Foreskin fibroblast (primary cell): ENCODE measurements at places on chromosomes 7 and 10.

- DNase-seq = no peak
Measured at GRCh38 chr10:86967481-86967941, 771 bp upstream of the ADIRF start.

DNA sequence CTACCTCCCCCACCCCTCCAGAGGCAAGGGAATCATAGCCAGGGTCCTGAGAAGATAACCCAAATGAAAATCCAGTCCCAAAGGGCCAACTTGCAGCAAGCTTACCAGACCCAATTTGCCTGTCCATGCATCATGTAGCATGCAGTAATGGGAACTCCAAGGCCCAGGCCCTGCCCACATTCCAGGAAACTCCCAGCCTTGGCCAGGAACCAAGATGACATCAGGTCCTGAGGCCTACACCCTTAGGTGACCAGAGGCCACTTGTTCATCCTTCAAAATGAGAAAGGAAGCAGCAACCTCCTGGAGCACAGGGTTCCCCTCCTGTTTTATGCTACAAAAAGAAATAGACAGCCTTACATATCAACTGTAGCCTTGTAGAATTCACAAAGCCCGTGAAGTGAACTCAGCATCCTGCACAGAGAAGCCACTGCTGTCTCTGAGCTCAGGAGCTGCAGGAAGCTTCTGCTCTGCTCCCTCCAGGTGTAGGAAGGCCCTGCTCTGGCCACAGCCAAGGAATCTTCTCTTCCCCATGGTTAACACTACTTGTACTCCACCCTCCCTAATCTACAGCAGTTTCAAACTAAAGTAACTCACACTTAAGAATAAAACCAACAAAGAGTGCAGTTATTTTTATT is 30.3 kb upstream of the GRB10 start:
- DNase-seq = peak; percentile 89

GRCh38 chr10:69994262-69994661 is 58.4 kb upstream of the MACROH2A2 start:
- DNase-seq = peak; percentile 53

DNA sequence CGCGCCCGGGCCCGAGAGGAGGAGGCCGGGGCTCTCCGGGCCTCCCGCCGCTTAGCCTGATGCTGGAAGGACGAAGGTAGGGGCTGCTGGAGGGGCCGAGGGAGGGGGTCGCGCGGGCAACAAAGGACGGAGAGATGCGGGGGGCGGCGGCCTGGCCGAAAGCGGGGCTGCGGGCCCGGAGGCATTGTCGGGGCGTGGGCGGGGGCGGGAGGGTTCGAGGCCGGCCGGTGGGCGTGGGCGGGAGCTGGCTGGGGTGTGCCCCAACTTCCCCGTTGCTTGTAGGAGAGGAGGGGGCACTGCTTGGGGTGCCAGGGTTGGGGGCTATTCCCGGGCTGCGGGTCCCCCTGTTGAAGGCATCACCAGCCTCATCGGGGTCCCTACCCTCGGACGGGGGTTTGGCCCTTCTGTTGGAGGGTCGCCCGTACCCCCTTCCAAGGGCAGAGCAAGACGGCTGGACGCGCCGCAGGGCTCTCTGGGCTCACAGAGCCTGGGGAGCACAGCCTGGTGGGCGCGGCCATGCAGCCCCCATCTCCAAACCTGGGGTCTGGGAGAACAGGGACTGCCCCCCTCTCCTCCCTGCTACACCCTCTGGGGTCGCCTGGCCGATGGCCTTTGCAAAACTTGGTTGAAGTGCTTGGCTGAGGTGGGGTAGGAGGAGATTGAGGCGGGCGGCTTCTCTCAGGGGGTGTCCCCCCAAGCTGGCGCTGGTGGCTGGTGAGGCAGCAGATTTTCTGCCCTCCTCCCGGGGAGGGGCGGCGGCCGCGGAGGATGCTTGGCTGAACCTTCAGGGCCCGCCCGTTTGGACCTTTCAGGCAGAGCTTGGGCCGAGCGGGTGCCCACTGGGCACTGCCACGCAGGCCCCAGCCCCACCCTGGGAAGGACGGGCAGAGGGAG is 699 bp downstream of the CLIP2 start:
- peak; percentile 77 for DNase-seq

DNA sequence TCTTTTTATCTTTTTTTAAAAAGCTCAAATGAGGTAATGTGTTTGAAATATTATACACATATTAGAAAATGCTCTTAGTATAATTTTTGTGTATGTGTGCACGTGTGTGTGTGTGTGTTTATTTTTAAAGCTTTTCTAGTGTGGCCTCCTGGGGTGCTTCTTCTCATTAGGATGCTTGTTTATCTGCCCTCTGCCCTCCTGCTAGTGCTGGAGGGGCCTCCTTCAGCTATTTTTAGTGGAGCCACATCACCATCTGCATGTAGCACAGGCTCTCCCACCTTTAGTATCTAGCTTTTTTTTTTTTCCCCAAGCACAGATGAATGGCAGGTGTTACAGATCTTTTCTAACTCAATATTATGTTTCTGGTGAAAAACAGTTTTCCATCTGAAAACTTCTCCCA is 155.7 kb upstream of the TMEM229A start:
- DNase-seq = no peak

- DNase-seq = peak; percentile 71
Measured at GRCh38 chr10:62554632-62555199, 180.5 kb downstream of the ZNF365 start.
